ENCODE measurements at places on chromosomes 13 and 19. TPM values are rescaled to one million over a fixed set of nuclear protein-coding genes. Genes with fewer than 3 reads are reported as not detected.
A peak's percentile ranks its signal among the peaks of the same experiment; 100 is the strongest.

The FGF21 gene
- total RNA-seq: not detected

The URAD gene
- not detected for total RNA-seq

The NTN5 gene
- total RNA-seq: not detected

The MATK gene
- not detected for total RNA-seq

The DIRAS1 gene
- 14.9 TPM for total RNA-seq

The CATSPERD gene
- not detected for total RNA-seq

The PEG3 gene
- total RNA-seq: 0.49 TPM

The KLK3 gene
- not detected for total RNA-seq

The FXYD7 gene
- total RNA-seq: not detected

The JSRP1 gene
- 0.27 TPM for total RNA-seq

The PABPC3 gene
- total RNA-seq: 0.08 TPM

DNA sequence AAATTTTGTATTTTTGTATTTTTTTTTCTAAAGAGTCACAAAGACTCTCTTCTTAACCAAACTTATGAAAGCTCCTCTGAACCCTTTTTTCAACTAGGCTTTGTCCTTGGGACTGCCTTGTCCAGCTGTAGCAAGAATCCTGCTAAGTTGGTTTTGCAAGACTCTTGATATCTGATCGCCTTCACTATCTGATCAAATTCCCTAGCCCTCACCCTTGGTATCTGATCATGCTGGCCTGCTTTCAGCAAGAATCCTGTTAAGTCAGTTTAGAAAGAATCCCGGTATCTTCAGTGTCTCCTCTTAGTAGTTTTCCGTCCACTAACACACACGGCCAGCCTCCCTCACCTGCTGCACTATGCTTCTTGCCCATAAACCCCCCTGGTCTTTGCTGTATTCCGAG is 1.9 kb upstream of the SIGLEC5 start:
- DNase-seq: no peak

DNA sequence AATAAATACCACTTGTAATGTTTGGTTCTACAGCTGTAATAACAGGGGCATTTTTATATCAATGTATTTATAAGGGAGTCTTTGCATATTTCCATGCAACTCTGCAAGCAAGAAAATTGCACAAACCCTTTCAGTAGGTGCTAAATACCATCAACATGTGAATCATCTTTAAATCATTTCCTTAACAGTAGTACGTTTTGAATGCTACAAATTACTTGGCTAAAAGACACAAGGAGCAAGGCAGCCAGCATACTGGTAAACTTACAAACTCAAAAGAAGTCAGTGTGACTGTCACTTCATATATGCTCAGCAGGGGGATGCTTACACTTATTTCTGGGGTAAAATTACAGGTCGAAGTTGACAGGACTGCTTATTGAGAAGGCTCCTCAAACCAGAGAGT is 402.4 kb downstream of the EFNB2 start:
- DNase-seq: peak; percentile 51

- peak; percentile 97 for DNase-seq
These were observed 20.3 kb upstream of the TMTC4 start for GRCh38 chr13:100694722-100695508.

DNA sequence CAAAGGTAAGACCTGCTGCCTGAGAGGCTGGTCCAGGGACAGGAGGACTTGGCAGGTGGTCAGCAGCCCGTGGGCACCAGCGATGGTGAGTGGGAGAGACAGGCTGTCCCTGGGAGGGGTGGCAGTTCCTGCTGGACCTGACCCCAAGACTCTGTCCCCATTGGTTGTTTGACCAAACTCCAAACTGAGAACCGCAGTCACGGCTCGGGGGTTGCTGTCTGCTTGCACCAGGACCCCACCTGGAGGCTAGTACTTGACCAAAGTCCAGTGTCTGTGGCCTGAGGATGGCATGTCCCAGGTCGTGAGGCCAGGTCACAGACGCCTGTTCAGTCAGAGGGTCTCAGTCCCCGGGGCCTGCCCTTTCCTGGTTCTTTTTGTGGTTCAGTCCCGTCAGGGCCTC is 9.9 kb upstream of the ZNF14 start:
- DNase-seq: no peak

GRCh38 chr13:38308736-38309135 is 40.9 kb upstream of the UFM1 start:
- peak; percentile 26 for DNase-seq

DNA sequence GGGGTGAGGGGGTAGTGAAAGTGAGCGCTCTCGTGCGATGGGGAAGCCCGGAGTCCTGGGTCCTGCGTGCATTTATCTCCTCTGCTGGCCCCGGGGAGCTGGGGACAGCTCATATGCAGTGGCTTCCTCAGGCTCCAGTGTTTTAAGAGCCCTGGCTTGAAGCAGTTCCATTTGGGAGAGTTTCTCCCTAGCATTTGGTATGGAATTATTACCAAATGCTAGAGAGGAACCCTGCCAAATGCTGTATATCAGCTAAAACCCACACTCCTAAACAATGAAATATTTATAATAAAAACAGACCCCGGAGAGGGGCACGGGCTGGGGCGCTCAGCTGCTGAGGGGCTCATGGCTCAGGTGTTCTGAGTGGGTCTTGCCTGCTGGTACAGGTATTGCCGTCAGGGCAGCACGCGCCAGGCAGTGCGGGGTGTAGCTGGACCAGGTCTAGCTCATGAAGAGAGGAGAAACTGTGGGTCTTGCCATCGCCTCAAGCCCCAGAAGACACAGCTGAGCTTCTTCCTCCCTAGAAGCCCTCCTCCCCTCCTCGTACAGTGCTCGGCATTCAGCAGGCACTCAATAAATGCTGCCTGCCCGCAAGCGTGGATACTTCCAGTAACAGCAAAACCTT is 163.6 kb upstream of the ZNF536 start:
- DNase-seq: no peak

- DNase-seq: peak; percentile 17
These were observed 861.2 kb downstream of the UQCRFS1 start for GRCh38 chr19:28351761-28352160.

- no peak for DNase-seq
These were observed 133.0 kb downstream of the URI1 start for GRCh38 chr19:30074741-30075715.

- DNase-seq: no peak
These were observed 221.0 kb downstream of the EFNB2 start for GRCh38 chr13:106314417-106314816.

GRCh38 chr13:93218583-93218982 is 8.0 kb upstream of the GPC6 start:
- DNase-seq: no peak

GRCh38 chr13:111861766-111862366 is 205.1 kb upstream of the SOX1 start:
- no peak for DNase-seq

GRCh38 chr19:55157064-55157908 is at the start of gene TNNI3:
Gene TNNI3 (minus strand): TSS chr19:55157732. CDS start chr19:55157589, 143 bp downstream.
- no peak for DNase-seq

- peak; percentile 48 for DNase-seq
These were observed 21.1 kb downstream of the PRR36 start for GRCh38 chr19:7852851-7853769.

DNA sequence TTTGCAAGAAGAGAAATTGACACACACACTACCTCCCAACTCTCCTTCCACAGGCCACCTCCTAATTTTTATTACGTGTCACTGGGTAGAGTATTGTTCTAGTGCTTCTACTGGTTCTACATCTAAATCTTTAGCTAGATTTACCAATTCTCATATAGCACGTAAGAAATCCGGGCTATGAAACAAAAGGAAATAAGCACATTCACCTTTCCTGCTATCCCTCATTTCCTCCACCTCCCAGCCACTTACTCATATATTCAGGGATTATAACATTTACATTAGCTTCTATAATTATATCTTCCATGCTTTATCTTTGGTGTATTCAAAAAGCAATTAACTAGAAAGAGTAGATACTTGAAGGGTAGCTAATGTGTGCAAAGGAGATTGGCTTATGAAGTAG is 39.7 kb downstream of the USP12 start:
- no peak for DNase-seq

DNA sequence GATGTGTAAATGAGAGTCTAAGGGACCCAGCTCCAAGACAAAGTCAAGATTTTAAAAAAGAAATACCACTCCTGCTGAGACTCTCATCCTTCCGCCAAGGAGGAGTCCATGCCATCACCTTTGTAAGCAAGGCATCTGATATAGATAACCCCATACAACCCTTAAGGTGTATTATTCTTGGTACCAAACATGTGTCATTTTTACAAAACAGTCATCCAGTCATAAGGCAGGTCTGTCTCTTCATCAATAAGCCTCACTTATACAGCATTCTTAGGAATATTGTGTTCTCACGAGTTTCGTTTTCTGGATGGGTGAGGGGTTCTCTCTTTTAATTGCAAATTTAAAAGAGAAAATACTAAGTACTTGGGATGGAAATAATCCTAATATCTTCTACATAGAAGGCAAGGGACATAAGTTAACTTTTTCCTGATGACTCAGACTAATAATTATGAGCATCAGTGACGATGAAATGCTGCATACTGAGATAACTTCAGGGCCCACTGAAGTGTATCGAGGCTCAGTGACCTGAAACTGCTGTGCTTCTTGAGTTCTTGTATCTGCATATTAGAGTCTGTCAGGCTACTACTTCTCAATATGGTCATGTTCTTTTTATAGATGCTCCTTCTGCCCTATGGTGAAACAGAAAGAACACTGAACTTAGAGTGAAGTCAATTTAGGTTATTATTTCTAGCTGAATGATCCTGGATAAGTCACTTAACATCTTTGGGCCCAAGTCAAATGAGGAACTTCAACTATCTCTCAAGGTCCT is 166.6 kb downstream of the KLF12 start:
- DNase-seq: no peak

- DNase-seq: no peak
These were observed 134.0 kb downstream of the COG6 start for GRCh38 chr13:39789451-39789850.

DNA sequence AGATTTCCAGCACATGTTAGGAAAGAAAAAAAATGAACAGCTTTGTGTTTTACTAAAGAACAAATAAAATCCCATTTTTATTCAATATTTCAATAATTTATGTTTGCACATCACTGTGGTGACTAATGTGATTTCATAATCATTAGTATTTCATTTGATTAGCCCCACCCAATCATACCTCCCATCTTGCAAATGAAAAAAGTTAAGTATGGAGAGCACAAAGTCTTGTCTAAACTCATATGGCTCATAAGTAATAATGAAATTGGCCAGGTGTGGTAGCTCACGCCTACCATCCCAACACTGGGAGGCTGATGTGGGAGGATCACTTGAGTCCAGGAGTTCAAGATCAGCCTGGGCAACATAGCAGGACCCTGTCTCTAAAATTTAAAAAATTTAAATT is 3.8 kb downstream of the ZNF490 start:
- DNase-seq: no peak

GRCh38 chr13:73572824-73573223 is 514.0 kb downstream of the KLF5 start:
- DNase-seq: no peak

- peak; percentile 8 for DNase-seq
These were observed 56.9 kb upstream of the LRCH1 start for GRCh38 chr13:46496086-46496485.

DNA sequence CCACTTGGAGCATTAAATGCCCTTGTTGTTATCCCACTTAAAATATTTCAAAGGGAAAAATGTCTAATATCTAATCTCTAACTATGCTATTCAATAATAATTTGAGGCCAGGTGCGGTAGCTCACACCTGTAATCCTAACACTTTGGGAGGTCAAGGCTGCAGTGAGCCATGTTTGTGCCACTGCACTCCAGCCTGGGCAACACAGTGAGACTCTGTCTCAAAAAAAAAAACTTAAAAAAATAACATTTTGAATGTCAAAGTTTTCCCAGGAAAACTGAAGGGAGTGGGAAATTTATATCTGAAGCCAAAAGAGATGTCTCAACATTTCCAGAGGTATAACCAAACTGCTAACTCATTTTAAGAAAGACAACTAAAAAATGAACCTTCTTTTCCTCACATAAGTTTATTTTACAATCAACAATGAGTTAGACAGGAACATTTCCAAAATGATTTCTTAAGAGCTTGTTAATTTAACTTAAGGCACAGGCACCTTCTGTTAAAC is 47.9 kb downstream of the CAB39L start:
- DNase-seq: no peak

DNA sequence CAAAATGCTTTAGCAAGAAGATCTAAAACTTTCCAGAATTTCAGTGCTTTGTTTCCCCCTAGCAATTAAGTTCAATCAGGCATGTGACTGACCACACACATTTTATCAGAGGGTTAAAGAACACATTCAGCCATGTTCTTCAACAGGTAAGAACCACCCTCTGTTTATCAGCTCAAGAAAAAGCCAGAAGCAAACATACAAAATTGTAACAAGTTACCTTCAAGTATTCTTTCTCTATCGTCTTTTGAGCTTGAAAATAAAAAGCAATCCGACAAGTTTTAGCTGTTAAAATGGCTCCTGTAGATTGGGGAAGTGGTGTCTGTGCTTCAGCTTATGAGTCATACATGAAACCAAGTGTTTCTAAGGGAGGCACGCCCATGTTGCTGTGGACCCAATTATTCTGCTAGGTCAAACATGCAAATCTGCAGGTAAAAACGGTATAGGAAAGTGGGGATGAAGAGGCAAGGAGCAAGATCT is at the start of gene ELF1:
ELF1 (minus strand) TSS at position 306 of the 477 bp plus-strand sequence. CDS start 37,262 bp downstream, outside the sequence.
- peak; percentile 73 for DNase-seq

GRCh38 chr13:113546571-113547237 is 37.8 kb upstream of the TFDP1 start:
- peak; percentile 72 for DNase-seq
